ENCODE measurements at places on chromosomes 16 and 17.

DNA sequence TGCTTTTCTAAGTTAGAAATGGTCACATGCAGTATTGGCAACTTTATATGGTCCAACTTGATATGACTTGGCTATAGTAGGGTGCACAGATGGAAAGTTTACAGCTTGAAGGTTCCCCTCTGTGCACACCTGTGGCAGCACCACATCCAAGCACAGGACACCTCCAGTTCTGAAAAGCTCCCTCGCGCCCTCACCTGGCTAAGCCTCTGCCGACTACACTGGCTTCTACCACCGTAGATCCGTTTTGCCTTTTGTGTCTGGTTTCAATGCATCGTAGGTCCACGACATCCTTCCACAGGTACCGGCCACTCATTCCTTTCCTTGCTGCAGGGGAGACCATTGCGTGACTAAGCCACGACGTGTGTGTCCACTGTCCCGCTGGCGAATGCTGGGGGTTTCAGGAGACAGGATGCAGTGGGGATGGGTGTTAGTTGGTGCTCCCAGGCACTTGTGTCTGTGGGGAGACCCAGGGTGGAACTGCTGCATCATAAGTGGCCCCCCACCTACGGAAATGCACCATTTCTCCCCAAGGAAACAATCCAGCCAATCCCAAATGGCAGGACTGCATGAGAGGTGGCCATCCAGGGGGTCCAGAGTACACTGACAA is 4.9 kb upstream of the RASD1 start:
- no peak for DNase-seq

- peak; percentile 68 for DNase-seq
These were observed 106.2 kb downstream of the N4BP1 start for GRCh38 chr16:48503779-48504178.

DNA sequence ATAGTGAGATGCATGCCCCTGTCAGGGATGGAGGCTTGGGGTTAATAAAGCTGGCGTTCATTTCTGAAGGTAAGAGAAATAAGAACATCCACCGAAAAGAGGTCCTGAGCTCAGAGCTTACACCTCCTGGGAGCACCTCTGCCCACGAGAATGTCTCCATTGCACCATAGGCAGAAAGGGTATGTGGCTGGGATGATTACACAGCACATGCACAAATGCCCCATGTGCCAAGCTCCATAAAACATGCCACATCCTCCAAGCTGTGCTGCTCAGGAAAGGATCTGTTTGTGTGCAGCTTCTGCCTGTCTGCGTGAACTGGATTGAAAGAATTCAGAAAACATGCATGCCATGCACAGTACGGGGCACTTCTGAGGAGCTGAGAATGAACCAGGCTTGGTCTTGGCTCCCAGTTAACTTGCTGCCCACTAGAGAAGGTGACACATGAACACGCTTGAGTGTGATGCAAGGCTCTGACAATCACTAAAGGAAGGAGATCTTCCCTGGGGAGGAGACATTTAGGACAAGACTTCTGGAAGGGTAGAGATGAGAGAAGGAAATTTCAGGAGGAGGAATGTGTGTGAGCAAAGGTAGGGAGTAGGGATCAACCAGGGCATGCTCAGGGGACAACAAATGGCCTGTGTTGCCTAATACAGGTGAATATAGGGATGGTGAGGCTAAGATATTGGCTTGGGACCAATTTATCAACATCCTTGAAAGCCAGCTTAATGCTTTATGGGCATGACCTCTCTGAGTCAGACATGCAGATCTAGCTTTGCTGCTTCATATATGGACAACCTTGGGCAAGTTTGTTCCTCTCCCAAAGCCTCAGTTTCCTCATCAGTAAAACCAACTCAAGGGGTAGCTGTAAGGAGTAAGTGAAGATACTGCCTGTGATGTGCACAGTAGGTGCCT is 32.0 kb upstream of the SMPD3 start:
- DNase-seq: no peak

DNA sequence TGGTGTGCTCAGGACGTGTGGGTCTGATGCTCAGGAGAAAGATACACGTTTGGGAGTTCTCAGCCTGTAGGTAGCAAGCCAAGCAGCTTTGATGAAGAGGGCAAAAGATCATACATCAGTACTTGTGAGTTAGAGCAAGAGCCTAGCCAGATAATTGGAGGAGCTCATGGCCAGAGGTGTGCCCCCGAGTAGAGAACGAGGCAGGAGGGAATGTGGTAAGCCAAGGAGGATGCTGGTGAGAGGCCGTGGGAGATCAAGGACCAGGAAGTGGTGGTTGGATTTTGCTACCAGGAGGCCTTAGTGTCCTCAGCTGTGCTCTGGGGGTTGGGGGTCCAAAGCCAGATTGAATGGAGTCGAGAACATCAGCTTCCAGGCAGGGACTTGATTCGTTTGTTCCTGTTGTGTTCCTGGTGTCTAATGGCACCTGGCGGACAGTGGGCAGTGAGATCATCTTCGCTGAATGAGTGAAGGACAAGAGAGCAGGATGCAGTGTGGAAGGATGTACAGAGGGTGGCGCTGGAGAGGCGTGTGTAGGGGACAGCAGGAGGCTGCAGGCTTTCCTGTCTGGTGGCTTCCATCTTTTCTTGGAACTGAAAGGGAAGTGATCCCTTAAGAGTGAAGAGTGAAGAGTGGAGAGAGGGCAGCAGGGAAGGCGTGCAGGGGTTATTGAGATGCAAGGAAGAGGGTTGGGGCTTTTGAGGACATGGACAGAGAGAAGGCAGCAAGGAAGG is 11.6 kb downstream of the FBXL19 start:
- DNase-seq: no peak

DNA sequence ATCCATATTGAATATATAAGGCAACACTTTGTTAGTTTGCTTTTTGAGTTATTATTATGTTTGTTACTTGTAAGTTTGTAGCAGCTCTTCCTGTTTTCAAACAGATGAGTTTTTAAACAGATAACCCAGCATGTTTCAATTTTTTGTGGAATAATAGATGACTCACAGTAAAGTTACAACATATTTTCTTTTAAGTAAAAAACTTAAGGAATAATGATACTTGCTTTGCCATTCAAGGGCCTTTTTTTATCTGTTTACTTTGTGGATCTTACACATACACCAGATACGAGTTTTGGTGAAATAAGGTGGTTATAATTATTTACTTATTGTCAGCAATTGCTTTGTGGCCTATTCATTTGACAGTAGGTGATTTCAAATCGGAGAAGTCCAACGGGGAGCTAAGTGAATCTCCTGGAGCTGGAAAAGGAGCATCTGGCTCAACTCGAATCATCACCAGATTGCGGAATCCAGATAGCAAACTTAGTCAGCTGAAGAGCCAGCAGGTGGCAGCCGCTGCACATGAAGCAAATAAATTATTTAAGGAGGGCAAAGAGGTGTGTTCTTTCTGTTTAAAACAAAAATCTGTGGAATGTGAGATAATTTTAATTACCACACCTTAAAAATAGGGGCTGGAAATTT is 66.3 kb downstream of the BPTF start:
- no peak for DNase-seq

All from forelimb muscle (tissue), 1 donor.